Kidney epithelial cell (primary cell): ENCODE measurements at places on chromosomes 11 and 22.

GRCh38 chr11:115226556-115226955 lies 277.7 kb downstream of the CADM1 start:
- peak; percentile 91 for DNase-seq

GRCh38 chr11:69434471-69434931 lies 47.0 kb upstream of the LINC01488 start:
- no peak for DNase-seq

- DNase-seq = no peak
These were observed 97.9 kb downstream of the CWF19L2 start for GRCh38 chr11:107359701-107360100.

DNA sequence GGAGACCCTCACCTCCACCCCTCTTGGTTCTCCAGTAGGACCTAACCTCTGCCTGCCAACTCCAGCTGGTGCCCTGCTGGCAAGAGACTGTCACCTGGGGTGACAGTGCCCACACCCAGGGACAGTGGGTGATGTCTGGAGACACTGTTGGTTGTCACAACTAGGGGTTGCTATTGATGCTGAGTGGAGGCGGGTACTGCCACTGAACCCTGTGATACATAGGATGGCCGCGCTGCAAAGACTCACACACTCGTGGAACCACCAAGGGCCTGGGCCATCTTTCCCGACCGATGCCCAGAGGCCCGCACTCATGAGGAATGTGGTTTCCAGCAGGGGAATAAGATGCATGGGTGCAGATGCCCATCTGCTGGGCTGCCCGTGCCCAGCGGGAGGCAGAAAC lies 143.2 kb downstream of the SHANK2 start:
- no peak for DNase-seq

- DNase-seq = no peak
These were observed 18.2 kb upstream of the C11orf96 start for GRCh38 chr11:43924112-43924855.

DNA sequence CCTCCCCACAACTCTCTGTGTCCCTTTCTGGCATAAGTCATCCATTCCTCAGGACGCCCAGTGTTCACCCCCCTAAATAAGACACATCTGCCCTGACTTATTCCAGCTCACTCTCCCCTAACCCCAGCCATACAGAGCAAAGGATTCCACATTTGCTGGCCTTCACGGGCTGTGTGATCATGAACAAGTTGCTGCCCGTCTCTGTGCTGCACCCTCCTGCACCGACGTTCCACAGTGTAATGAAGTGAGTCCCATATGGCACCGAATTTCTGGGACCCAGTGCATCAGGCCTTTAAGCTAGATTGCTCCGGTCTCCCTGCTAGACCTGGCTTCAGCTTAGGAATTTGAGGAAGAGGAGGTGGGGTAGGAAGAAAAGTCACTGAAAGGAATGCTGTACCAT lies 22.4 kb upstream of the LRRC32 start:
- DNase-seq = no peak

DNA sequence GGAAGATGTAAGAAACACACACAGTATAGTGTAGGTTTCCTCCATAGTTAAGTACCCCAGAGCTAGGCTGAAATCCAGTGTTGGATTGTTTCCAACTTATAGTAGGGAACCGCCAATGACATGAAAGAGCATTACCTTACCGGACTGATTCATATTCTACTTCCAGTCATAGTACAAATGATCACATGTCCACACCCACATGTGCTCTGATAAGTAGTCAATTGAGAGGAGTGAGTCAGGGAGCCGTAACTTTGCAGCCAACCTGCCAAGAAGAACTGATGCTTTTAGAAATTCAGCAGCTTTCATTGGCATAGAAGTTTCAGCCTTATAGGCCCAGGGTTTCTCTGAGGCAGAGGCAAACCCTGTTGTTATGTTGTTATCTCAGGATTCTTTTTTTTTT lies 240.6 kb downstream of the ETS1 start:
- no peak for DNase-seq

DNA sequence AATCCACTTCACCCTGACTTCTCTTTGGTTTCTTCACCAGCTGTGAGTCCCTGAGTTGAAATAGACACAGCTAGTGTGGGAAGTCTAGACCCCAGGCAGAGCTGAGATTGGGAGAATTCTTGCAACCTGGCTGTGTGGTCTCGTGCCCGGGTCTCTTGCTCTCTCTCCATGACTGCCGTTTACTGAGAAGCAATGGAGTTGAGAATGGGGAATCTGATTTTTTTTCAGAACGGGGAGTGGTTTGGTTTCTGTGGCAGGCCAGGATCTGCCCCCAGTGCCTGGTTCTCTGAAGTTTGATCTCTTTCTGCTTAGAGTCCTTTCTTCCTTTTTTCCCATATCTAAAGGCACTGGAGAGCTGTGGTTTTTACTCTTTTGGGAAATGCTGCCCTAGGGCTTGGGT lies 1.5 kb downstream of the SIDT2 start:
- no peak for DNase-seq

DNA sequence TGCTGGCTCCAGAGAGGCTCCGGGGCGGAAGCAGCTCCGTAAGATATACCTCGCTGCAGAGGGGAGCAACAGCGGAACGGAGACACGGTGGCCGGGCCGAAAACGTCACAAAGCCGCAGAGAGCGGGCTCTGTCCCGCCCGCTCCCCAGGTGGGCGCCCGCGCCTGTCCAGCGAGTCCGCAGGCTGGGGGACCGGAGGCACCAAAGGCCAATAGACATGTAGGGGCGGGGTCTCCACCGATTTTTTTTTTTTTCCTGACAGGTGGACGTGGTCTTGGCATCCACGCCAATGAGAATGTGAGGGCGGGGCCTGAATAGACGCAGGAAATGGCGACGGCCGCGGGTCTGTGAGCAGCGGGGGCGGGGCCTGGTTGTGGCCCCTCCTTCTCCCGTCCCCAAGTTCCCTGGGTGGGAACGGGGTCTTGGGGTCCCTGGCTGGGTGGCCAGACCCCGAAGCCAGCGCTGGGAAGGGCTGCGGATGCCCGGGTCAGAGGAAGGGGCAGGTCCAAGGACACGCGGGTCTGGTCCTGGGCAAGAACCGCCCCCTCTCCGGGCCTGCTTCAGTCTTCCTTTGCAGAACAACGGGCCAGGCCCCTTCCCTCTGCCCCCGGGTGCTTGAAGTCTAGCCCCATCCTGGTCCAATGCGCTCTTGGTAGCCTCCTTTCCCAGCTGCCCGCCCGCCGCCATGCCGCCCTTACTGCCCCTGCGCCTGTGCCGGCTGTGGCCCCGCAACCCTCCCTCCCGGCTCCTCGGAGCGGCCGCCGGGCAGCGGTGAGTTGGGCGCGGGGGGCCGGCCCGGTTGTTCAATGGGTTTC lies at the start of gene DNAJC4:
Gene DNAJC4 (plus strand): TSS at position 378 of the 814 bp plus-strand sequence. CDS start 307 bp downstream, at position 685.
- peak; percentile 70 for DNase-seq

GRCh38 chr11:12529793-12530192 lies 144.4 kb upstream of the TEAD1 start:
- no peak for DNase-seq

DNA sequence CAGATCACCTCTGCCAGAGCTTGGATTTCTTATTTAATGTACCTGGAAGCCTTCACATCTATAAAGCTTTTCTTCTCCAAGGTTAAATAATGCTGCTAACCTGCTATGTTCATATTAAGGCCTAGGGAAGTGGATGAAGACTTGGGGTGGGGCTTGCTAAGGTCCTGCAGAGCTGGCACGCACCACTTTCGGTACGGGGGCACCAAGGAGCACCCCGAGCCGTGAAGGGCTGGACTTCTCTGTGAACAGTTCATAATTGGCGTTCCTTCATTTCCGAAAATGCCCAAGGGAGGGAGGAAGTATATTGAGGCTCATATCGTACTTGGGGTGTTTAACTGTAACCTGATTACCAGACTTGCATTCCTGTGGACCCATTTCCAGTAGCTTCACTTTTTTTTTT lies 59.6 kb downstream of the ST14 start:
- no peak for DNase-seq

GRCh38 chr11:118289401-118289800 lies 15.1 kb upstream of the CD3E start:
- no peak for DNase-seq

- no peak for DNase-seq
These were observed 63.5 kb downstream of the BRD1 start for GRCh38 chr22:49764127-49764581.

- DNase-seq = no peak
These were observed 6.2 kb upstream of the FBLN1 start for GRCh38 chr22:45496451-45496941.

GRCh38 chr11:12042215-12042676 lies 33.8 kb upstream of the DKK3 start:
- DNase-seq = peak; percentile 99

- DNase-seq = no peak
These were observed 34.0 kb downstream of the KREMEN1 start for GRCh38 chr22:29106839-29107238.

- DNase-seq = no peak
These were observed 21.8 kb downstream of the OR5AN1 start for GRCh38 chr11:59380263-59381059.

DNA sequence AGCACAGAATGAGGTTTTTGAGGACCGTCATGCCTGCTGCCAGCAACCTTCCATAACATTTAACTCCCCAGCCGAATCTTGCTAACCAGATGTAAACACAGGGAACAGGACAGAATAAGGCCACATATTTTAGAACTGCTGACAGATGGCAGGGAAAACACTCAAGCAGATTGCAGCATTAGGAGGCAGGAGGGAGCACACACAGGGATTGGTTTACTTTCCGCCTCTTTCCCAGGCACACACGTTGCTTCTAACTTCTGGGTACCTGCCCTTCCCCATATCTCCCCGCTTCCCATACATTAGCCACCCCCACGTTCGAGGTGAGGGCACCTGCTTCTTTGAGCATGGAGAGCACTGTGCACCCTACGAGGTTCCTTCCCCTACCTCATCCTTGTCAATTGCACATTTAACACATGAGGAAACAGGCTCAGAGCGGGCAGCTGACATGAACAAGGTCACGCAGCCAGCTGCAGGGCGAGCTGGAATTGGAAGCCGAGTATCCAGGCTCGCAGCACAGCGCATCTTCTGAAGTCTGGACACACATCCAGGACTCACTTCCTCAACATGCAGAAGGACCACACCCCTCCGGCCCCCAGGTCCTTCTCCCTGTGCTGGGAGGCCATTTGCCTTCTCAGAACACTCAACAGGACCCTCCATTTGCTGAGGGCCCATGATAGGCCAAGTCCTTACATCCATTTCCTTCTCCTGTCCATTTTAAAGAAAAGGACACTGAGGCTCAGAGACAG lies 18.7 kb downstream of the ASPHD2 start:
- DNase-seq = no peak

DNA sequence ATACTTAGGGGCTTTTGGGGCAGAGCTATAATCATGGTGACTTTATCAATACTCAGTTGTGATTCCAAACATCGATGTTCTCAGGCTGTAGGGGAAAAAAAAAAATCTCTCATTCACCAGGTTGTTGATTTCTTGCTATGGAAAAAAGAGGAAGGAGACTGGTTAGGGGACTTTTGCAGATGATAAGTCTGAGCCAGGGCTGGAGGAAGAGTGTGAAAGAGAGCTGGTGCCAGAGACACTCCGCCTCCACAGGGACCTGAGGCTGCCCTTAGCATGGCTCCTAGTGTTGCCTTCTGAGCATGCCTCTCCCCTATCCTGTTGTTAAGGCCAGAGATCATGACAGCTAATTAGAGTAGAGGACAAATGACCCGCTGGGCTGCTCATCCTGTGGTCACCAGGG lies 16.9 kb downstream of the UPB1 start:
- DNase-seq = no peak

GRCh38 chr22:33923660-33924246 lies 3.5 kb upstream of the LARGE1 start:
- no peak for DNase-seq

GRCh38 chr11:115644856-115645255 lies 140.6 kb upstream of the CADM1 start:
- DNase-seq = no peak

- DNase-seq = no peak
These were observed 393.7 kb downstream of the TMEM135 start for GRCh38 chr11:87431392-87431791.

GRCh38 chr11:35214226-35214770 lies 75.3 kb downstream of the CD44 start:
- no peak for DNase-seq

- DNase-seq = no peak
These were observed 13.1 kb downstream of the MPPED1 start for GRCh38 chr22:43424666-43425630.
